AG08395 (cell line): ENCODE measurements at places on chromosomes 16 and 17.

DNA sequence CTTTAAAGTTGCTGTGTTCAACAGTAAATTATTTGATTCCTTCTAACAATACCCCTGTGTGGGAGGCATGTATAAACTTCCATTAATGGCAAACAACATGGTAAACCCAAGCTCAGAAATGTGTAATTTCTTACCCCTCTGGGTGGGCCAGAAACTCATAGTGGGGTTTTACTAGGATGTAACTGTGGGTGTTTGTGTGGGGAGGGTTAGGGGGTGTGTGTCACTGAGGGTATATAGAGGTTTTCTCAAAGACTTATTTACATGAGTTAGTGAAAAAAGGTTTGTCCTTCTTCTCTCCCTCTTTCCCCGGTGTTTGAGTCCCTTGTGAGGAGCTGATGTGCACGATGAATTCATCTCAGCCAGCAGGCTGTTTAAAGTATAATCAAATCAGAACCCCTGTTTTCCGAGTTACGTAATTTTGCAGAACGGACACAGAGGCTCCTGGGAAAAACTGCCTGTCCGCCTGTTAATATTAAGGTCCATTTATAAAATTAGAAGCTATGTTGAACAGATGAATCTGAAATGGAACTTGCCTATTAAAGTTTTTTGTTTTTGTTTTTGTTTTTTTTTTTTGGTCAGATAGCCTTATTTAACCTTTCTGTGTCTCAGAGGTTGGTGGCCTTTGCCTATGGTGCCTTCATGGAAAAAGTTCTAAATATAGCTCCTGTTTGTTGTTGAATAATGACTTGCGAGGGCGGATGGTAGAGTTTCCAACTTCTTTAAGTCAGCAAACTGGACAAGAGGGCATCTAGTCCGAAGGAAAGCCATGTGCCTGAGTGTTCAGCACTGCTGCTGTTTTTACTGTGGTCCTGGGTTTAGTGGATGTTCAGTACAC, 73.3 kb downstream of the MSI2 start:
- DNase-seq, result peak; percentile 40

DNA sequence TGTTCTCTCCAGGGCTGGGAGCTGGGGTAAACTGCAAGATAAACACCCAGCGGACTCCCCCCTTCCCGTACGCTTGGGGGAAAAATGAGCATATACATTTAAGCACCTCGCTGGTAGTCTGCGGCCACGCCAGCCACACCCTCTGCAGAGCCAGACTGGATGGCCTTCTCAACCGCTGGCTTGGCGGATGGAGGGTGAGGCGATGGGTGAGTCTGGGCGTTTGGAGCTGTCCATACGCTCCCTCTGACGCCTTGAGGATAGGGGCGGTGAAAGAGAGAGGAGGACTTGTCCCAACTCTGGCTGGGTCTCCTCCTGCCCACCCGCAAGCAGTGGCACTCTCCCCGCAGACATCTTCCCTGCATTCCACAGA, 1.0 kb downstream of the ITGA3 start:
- DNase-seq, result peak; percentile 37

GRCh38 chr17:73228748-73229236, 32.9 kb downstream of the CPSF4L start:
- DNase-seq, result peak; percentile 95

DNA sequence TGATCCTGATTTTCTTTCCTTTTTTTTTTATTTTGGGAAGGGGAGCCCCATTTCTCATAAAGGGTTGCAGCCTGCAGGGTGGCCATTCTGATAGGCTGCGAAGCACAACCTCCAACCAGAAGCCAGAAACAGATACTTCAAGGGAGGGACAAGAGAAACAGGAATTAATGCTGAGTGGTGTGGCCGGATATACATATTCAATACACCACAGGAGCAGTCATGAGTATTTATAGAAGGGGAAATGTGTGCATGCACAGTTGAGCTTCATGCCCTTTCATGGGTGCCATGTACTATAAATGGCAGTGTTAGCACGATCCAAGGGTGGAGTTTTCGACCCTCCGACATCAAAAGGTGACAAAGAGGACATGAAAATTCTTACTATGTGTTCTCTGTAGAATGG, 320.8 kb downstream of the CBLN1 start:
- no peak for DNase-seq

GRCh38 chr17:36942019-36942599, 4.8 kb downstream of the LHX1 start:
- DNase-seq, result peak; percentile 4

GRCh38 chr16:56897026-56897799, 32.2 kb downstream of the SLC12A3 start:
- DNase-seq, result no peak
